Osteoblast (primary cell): ENCODE measurements at places on chromosomes 7 and 10. TPM values are rescaled to one million over a fixed set of nuclear protein-coding genes. Genes with fewer than 3 reads are reported as not detected.

HGF gene
- 41.3 and 69.8 TPM in 2 replicates for total RNA-seq

TMEM184A gene
- under 0.01 TPM in 2 replicates for total RNA-seq

HTR7 gene
- total RNA-seq = 9.8 and 12.4 TPM in 2 replicates

SPDYE18 gene
- not detected in 2 replicates for total RNA-seq

ZCWPW1 gene
- 2.2 and 2.4 TPM in 2 replicates for total RNA-seq

ADK gene
- total RNA-seq = 34.0 and 46.3 TPM in 2 replicates

DNAJC30 gene
- total RNA-seq = 2.9 TPM in 2 replicates

DNA sequence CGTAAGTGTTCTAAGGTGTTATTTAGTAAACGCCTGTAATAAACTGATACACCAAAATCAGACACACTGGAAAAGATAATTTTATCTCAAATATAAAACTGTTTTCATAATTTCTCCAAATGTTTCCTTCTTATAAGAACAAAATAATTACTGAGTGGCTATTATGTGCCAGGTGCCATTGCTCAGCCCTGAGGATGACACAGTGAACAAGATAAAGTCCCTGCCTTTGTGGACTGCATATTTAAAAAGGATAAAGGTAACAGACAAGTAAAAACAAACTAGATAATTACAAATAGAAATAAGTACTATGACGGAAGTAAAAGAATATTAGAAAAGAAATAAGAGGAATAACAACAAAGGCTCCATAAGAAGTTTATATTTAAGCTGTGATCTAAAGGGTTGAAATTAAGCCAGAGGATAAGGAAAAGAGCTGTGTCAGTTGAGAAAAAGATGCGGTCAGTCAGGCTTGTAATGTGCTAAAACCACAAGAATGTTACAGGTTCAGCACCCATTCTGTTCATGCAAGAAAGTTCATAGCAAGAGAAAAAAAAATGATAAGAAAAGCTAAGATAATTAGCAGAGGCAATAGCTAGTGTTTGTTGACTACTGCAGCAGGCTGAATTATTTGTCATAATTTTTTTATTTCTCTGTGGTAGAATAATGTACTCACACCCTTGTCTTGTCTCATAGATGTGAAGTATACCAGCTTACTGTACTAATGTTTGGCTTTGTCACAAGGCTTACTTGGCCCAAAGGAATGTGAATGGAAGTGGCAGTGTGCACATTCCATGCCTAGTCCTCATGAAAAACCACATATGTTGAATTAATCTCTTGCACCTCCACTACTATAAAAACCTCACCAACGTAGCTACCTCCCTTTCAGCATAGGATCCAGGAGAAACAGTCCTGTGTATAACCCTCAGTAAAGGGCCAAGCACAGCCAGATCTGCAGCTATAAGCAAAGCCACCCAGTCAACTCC lies 75.1 kb downstream of the CRPPA start:
- DNase-seq = no peak

- no peak for DNase-seq
Observed at GRCh38 chr10:12327074-12327473, 22.3 kb upstream of the CAMK1D start.

DNA sequence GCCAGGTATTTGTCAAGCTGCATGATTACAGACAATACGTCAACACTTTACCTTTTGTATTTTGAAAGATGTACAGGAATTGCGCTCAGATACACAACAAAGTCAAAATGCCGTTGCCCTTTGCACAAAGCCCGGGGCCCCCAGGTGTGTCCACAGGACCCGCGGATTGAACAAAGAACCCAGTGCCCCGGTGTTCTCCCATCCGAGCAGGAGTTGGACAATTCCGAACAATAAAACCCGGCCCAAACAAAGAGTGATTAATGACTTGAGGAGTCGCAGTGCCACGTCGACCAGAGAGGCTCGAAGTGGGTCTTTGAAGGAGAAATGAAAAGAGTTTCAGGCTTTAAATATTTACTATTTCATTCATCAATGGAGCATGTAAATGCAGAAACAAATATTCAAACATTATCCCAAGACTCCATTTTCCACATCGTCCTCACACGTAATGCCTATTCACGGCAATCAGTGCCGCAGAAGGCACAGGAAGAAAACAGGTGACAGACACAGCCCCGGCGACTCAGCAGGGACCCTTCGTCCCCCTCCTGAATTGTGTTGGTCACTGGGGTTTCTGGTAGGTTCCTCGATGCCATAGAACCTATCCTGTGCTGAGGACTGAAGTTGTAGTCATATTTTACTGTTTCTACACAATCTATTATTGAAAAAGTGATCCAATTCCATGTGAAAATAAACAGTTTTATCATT lies 70.9 kb upstream of the MGMT start:
- DNase-seq = no peak

- peak; percentile 99 for DNase-seq
Observed at GRCh38 chr7:151251689-151252560, 3.4 kb upstream of the SMARCD3 start.

- DNase-seq = peak; percentile 79
Observed at GRCh38 chr10:5975641-5976473, 1.5 kb downstream of the IL15RA start.

DNA sequence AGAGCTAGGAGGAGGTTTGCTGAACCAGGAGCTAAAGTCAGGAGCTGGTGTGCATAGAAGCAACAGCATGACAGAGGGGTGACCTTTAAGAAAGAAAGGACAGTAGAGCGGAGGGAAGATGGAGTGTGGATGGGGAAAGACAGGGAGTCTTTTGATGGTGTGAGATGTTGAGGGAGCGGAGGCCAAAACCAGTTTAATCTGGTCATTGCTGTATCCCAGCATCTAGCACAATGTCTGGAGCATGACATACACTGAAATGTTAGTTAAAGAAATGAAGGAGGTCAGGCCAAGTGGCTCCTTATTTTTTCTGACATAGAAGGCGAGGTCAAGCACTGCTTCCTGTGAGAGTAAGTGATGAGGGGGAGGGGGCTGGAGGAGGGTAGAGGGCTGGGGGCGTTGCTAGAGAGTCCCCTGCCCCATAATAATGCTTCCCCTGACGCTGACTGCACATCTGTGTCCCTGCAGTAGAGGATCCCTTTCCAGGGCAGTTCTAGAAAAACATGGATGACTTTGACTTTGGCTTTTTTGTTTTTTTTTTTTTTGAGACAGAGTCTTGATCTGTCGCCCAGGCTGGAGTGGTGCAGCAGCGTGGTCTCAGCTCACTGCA lies 70.2 kb downstream of the ZNF467 start:
- DNase-seq = peak; percentile 45

- DNase-seq = no peak
Observed at GRCh38 chr7:133207687-133208086, 45.2 kb upstream of the EXOC4 start.

- DNase-seq = peak; percentile 73
Observed at GRCh38 chr10:3774018-3774813, 10.8 kb downstream of the KLF6 start.

- DNase-seq = no peak
Observed at GRCh38 chr10:16779384-16779915, 37.8 kb downstream of the RSU1 start.

GRCh38 chr7:12199363-12199762 lies 11.7 kb upstream of the TMEM106B start:
- no peak for DNase-seq

DNA sequence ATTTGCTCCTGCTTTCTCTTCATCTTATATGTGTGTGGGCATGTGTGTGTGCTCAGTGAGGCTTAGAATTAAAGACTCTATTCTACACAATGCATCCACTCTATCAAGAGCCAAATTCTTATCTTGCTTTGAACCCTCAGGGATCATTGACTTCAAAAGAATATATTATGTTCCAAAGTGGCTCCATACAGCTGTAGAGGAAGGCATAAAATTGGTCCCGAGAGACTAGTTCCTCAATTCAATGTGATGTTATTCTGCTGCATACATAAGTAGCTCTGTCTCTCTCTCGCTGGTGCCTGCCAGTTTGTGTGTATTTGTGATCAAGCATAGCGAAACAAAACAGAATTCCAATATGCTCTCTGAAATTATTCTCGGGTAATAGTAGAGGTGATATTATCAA lies 997.9 kb upstream of the POT1 start:
- DNase-seq = no peak

- no peak for DNase-seq
Observed at GRCh38 chr10:103663802-103664201, 170.3 kb downstream of the NEURL1 start.

DNA sequence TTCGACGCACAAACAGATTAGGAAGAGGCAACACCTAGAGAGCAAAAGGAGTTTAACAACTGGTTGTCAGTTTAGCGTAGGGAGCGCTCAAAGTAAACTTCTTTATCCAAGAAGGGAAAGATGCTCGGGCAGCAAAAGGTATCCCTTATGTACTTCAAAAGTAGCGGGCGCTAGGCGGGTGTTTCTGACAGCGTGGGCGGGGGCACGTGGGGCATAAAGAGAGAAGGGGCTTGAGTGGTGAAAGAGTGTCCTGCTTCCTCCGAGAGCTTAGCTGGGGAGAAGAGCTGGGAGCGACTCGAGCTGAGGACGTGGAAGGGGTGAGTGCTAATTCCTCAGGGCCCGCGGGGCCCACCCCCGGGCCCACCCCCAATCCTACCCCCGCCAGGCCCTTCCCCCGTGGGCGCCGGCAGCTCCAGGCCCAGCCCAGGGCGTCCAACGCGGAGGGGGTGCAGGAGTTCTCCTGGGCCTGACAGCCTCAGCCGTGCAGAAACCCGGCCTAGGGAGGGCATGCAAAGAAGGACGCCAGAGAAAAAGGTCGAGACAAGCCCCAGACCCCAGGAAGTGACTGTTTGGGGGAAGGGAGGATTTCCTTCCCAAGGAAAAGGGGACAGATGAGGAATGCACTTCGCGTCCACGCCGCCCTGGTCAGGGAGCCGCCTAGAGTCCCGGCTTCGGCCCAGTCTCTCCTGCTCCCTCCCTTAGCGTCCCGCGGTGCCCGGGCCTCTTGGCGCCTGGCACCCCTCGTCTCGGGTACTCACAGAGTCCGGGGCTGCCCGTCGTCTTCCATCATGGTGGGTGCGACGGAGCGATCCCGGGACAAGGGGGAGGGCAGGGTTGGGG lies 868 bp downstream of the TIAL1 start:
- peak; percentile 75 for DNase-seq

- no peak for DNase-seq
Observed at GRCh38 chr7:154416714-154417113, 364.5 kb downstream of the DPP6 start.

- DNase-seq = no peak
Observed at GRCh38 chr7:36620166-36620708, 104.1 kb downstream of the AOAH start.

- no peak for DNase-seq
Observed at GRCh38 chr10:32605787-32606186, 159.8 kb downstream of the CCDC7 start.

DNA sequence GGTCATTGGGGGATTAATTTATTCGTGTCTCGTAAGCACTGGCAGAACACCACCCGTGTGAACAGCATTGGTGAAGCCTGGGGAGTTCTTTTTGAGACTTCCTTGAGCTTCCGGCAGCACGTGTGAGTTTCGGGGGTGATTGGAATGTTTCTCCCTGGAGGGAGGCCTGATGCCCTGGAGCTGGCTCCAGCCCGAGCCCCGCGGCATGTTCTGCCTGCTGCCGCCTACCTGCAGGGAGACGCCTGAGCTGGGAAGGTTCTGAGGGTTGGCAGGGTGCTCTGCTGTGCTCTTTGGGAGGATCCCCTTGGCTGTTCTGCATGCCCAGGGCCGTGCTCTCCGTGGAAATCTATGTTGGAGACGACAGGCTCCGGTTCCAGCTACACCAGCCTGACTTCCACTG lies 159.3 kb downstream of the MGMT start:
- no peak for DNase-seq

DNA sequence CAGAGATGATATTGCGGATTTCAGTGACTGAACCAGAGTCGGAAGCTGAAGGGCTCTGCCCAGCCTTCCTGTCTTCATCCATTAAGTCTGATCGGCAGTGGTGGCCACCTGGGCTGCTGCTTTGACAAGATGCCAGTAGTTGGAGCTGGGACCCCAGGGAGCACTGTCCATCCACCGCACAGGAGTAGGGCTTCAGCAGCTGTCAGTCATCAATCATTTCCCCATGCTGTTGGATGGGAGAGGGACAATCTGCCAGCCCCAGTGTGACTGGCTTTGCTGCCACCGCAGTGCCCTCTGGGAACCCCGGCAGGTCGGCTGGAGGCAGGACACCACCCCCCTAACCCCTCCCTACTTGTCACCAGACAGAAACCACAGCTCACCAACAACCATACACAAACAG lies 23.0 kb upstream of the GPR146 start:
- DNase-seq = no peak
